Femur (tissue), 1 donor: ENCODE measurements at places on chromosomes 13 and 19.

DNA sequence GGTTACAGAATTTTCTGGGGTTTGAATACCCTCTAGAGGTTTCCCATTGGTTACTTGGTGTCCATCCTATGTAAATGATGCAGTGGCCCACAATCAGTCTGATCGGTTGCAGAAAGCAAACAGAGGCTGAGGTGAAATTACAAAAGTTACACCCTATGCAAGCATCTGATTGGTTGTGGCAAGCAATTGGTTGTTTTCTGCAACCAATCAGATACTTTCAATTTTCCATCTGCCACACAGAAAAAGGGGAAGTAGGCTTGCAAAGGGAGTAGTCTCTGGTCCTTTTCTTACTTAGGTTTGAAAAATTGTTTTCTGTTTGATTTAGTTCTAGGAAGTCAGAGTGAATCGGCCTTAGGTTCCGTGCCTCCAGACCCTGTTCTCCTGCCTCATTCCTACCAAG is 93.1 kb downstream of the WTIP start:
- no peak for DNase-seq

- DNase-seq, result no peak
Measured at GRCh38 chr13:41637586-41637985, 180.2 kb downstream of the RGCC start.

DNA sequence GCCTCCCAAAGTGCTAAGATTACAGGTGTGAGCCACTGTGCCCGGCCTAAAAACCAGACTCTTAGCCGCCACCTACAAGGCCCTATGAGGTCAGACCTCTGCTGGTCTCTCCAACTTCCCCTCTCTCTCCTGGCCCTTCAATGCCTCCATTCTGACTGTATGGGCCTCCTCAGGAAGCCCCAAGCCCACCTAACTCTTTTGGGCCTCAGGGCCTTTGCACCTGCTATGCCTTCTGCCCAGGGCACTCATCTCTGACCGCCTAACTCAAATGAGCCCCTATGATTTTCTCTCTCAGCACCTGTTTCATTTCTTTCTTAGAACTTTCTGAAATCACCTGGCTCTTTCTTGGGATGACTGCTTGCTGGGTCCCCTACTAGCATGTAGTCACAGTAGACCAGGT is 6.4 kb downstream of the WIZ start:
- DNase-seq, result no peak

GRCh38 chr13:41944229-41944628 is 16.7 kb downstream of the VWA8 start:
- no peak for DNase-seq

DNA sequence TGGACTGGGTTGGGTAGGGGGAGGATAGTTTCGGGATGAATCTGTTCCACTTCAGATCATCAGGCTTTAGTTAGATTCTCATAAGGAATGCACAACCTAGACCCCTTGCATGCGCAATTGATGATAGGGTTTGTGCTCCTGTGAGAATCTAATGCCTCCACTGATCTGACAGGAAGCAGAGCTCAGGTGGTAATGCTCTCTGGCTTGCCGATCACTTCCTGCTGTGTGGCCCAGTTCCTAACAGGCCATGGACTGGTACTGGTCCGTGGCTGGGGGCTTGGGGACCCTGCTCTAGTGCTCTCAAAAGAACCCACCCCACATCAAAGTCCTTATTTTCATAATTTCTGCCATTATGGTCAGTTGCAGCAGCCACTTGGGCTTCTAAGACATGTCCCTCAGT is 30.1 kb downstream of the DNAJC3 start:
- no peak for DNase-seq

GRCh38 chr19:18762125-18763023 is 28.7 kb downstream of the COMP start:
- DNase-seq, result peak; percentile 89

DNA sequence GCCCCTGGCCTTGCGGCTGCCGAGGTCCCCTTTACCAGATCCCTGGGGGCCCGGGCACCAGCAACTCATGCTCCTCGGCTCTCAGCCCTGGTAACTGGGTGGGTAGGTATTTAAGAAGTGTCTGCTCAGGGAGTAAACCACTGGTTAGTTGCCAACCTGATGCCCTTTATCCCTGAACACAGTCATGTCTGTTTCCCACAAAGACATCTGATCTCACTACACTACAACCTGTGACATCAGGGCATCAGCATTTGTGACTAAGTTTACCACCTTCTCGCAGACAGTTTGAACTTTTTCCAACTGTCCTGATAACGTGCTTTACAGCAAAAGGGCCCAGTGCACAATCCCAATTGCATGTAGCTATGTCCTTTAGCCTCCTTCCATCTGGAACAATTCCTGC is 22.0 kb downstream of the GGACT start:
- no peak for DNase-seq

DNA sequence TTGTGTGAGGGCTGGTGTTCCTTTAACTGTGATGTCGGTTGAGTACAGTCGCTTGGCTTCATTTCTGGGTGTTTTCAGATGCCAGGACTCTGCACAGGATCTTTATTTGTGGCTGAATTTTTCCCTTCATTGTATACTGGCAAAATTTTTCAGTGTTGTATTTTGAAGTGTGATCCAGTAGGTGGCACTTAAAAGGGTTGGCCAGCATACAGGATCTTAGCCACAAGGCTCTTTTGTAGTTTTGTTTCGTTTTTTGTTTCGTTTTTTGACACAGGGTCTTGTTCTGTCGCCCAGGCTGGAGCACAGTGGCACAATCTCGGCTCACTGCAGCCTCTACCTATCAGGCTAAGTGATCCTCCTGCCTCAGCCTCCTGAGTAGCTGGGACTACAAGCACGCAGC is 8.7 kb downstream of the FCAR start:
- DNase-seq, result no peak

DNA sequence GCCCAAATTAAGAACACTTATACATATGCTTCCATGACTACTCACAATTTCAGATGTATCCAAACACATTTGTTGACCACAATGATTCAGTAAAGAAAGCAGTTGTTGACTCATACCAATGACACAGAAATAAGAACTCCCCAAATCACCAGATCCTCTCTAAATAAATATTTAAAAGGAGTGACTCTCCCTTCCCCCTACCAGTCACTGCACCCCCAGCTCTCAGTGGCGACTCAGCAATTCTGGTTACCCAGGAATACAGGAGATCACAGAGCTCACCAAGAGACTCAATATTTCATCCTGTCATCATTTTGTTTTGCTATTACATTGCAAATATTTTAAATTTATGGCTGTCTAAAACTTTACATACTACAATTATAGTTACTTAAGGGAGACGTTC is 131.5 kb downstream of the RGCC start:
- no peak for DNase-seq

GRCh38 chr19:29761575-29762232 is 46.6 kb upstream of the C19orf12 start:
- no peak for DNase-seq

GRCh38 chr13:112903606-112904195 is 65.3 kb upstream of the MCF2L start:
- peak; percentile 14 for DNase-seq

DNA sequence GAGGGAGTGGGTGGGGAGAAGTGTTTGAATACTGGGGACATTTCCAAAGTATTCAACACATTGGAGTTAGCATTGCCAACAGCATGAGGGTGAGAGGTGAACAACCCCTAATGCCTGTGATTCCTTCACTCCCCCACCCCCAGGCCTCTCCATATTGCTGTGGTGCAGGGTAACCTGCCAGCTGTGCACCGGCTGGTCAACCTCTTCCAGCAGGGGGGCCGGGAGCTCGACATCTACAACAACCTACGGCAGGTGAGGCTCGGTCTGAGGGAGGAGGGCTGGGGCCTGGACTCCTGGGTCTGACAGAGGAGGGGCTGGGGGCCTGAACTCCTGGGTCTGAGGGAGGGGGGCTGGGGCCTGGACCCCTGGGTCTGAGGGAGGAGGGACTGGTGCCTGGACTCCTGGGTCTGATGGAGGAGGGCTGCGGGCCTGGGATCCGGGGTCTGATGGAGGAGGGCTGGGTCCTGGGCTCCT is 7.6 kb downstream of the BCL3 start:
- DNase-seq, result no peak

- DNase-seq, result no peak
Measured at GRCh38 chr13:109235901-109236300, 550.5 kb downstream of the IRS2 start.

- no peak for DNase-seq
Measured at GRCh38 chr13:97130190-97130589, 91.9 kb upstream of the MBNL2 start.

- peak; percentile 92 for DNase-seq
Measured at GRCh38 chr13:95644601-95645052, at the start of gene DZIP1. Gene DZIP1, minus strand, starts transcription at chr13:95644706. Its CDS starts 2,677 bp downstream, at chr13:95642029.

- DNase-seq, result peak; percentile 51
Measured at GRCh38 chr19:58476498-58477015, 405 bp downstream of the ZNF446 start.

DNA sequence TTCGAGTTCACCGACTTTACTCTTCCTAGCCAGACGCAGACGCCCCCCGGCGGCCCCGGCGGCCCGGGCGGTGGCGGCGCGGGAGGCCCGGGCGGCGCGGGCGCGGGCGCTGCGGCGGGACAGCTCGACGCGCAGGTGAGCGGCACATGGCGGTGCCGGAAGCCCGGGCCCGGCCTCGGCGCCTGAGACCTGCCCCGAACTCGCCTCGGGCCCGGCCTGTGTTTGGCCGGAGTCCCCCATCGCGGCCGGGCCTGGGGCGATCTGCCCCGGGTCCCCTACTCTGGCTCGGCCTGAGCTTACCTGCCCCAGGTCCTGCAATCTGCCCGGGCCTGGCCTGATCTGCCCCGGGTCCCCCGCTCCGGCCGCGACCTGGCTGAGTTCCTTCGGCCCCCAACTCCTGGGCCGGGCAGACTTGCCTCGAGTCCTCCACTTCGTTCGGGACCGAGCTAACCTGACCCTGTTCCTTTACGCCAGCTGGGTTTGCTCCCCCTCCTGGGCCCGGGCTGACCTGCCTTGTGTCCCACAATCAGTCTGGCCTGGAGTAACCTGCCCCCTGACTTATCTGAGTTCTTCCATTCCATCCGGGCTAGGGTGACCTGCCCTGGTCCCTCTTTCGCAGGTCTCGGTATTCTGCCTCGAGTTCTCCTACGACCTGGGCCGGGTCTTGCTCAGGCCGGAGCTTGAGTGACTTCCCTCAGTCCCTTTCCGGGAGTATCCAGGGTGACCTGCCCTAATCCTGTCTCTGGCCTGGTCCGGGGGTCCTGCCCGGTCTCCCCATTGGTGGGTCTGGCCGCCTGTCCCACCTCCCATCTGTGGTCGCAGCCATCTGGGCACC is 764 bp downstream of the UPF1 start:
- no peak for DNase-seq

DNA sequence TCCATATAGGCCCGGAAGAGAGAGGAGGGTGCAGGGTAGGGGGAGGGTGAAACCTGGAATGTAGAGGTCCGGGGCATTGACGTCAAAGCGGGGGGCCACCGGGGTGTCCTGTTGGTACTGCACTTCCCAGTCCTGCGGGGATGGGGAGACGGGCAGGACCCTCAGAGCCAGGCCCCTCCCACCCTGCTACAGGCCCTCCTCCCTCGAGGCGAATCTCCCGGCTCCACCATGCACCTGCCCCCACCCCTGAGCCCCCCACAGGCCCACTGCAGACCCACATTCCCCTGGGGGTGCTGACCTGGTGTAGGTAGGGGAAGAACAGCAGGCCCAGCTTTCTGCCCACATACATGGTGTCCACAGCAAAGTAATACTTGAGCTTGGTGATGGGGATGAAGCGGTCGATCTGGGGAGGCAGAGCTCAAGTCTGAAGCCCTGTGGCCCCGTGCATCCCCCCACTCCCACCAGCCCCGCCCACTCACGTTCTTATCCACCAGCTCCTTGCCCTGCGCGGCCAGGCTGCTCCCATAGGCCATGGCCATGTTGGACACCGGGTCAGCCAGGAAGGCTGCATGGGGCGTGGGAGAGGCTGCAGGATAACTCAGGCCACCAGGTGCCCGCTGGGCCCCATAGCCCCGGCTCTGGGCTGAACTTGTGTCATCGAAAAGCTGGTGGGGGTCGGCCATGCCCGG is 5.0 kb downstream of the C19orf33 start:
- no peak for DNase-seq

GRCh38 chr19:2783781-2784145 is 690 bp upstream of the SGTA start:
- DNase-seq, result no peak

GRCh38 chr13:28463481-28463880 is 31.4 kb downstream of the FLT1 start:
- no peak for DNase-seq

DNA sequence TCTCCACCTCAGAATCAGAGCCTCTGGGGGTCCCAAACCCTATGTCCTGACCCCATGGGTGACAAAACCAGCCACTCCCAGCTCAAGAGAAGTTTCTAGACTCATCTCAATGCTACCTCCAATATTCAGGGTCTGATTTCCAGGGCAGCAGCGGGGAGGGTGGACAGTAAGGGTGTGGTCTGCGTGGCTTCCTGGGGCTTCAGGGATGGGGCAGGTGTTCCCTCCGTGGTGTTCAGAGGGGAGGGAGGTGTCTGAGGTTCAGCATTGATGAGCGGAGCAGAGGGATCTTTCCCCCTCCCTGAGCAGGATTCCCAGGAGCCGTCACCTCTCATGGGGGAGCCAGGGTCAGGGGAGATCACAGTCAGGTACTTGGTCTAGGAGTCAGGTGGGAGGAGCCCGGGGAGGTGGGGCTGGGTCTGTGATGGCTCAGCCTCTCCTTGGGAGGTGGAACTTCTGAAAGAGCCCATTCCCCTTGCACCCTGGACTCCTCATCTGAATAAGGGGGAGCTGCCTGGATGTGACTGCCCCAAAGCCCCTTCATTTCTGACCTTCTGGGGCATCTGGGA is 2.9 kb downstream of the LILRA2 start:
- DNase-seq, result no peak

- DNase-seq, result peak; percentile 89
Measured at GRCh38 chr19:33302175-33302973, at the start of gene CEBPA. Gene CEBPA, minus strand, starts transcription at chr19:33302534. Its CDS starts 120 bp downstream, at chr19:33302414.

DNA sequence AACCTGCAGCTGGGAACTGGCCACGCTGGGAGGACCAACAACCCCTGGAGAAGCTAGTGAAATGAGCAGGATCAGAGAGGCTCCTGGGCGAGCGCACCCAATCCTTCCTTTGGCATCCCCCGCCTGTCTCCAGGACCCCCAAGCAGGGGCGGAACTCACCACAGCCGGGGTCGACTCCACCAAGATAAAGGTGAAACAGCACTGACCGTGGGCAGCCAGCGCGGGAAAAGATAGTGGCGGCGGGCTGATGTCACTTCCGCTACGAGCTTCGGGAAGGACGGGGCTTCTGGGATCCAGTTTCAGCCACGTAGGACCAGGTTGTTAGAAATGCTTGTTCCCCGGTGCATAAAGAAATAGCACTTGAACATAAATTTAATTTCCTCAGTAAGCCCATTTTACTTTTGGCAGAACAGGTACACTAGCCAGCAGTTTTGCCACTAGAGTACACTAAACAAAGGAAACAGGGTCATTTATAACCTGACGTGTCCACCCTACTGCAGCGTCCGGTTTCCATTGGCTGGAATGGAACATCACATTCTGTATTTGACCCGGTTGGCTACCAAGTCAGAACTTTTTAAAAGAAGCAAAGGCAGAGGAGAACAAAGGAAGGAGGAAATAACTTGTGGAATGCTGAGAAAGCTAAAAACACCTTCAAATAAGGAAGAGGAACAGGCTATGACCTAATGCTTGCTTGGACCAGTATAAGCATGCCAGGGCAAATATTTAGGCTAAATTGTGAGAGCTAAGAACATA is 25.5 kb upstream of the ZNF562 start:
- DNase-seq, result no peak

GRCh38 chr19:2787115-2787514 is 1.8 kb downstream of the THOP1 start:
- DNase-seq, result no peak

- DNase-seq, result no peak
Measured at GRCh38 chr19:55677572-55678028, 2.6 kb downstream of the EPN1 start.

- no peak for DNase-seq
Measured at GRCh38 chr13:37870895-37871550, 1.5 kb upstream of the TRPC4 start.

- no peak for DNase-seq
Measured at GRCh38 chr19:18289471-18290301, 8.3 kb upstream of the JUND start.
